IMR-90 (cell line): ENCODE measurements at places on chromosomes 4 and X.

- DNase-seq: peak; percentile 28
Measured at GRCh38 chr4:2848449-2848848, 4.8 kb downstream of the ADD1 start.

DNA sequence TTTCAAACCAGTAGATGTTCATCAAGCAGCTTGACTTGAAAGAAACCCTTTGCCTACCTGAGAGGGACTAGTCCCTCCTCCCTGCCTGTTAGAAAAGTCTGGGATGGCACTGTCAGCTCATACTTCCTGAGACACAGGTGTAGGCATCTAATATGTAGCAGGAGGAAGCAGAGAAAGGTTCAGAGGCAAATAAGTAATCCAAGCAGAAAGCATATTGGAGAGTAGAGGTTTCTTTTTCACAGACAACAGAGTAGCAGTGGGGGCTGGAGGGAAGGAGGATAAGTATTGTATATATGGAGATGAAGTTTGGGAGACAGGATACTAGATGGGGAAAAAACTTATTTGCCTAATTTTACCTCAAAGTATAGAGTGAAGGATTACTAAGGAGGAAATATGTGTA, 81.5 kb downstream of the FNIP2 start:
- no peak for DNase-seq

- no peak for DNase-seq
Measured at GRCh38 chr4:185541251-185541727, 6.0 kb upstream of the PDLIM3 start.

GRCh38 chr4:186644311-186644638, 79.4 kb downstream of the FAT1 start:
- no peak for DNase-seq

- no peak for DNase-seq
Measured at GRCh38 chrX:94400488-94400887, 726.5 kb downstream of the FAM133A start.

DNA sequence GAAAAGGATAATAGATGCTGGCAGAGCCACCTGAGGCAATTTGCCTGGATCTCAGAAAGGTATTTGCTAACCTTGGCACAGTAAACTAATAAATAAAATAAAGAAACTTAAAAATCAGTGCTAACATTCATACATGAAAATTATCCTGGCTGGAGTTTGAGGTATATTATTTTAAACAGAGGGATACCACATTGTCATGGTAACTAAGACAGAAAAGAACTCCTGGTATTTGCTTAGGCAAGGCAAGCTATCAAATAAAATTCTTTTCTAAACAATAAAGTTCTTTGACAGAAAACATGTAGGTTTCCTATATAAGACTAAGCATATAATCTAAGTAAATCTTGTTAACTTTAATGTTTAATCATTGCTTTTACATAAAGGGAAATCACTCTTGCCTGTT, 218.8 kb downstream of the MAGEB17 start:
- DNase-seq: peak; percentile 15

GRCh38 chr4:188196134-188196735, 57.0 kb downstream of the TRIML1 start:
- no peak for DNase-seq

DNA sequence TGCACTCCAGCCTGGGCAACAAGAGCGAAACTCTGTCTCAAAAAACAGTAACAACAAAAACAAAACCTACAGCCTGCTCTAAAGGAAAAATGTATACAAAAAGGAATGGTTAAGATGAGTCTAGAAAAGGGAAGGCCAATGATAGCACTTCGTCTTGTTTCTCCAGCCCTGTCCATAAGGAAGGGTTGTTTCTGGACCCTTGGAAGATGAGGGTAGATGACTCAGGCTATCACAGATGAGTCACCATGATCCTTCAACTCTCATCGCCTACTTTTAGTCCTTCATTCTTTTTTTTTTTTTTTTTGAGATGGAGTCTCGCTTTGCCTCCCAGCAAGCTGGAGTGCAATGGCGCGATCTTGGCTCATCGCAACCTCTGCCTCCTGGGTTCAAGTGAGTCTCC, 8.8 kb downstream of the PLA2G12A start:
- peak; percentile 70 for DNase-seq

DNA sequence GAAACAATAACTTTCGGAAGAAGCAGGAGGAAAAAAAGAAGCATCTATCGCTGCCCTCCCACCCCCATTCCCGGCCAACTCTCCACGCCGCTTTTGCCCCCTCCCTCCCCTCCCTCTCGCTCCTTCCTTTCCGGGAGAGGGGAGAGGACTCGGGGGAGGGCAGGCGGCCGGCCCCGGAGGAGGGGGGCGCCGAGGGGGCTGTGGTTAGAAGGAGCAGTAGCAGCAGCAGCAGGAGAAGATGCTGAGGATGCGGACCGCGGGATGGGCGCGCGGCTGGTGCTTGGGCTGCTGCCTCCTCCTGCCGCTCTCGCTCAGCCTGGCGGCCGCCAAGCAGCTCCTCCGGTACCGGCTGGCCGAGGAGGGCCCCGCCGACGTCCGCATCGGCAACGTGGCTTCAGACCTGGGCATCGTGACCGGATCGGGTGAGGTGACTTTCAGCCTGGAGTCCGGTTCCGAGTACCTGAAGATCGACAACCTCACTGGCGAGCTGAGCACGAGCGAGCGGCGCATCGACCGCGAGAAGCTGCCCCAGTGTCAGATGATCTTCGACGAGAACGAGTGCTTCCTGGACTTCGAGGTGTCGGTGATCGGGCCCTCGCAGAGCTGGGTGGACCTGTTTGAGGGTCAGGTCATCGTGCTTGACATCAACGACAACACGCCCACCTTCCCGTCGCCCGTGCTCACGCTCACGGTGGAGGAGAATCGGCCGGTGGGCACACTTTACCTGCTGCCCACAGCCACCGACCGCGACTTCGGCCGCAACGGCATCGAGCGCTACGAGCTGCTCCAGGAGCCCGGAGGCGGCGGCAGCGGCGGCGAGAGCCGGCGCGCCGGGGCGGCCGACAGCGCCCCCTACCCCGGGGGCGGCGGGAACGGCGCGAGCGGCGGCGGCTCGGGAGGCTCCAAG, 1.3 kb downstream of the PCDH7 start:
- peak; percentile 44 for DNase-seq

DNA sequence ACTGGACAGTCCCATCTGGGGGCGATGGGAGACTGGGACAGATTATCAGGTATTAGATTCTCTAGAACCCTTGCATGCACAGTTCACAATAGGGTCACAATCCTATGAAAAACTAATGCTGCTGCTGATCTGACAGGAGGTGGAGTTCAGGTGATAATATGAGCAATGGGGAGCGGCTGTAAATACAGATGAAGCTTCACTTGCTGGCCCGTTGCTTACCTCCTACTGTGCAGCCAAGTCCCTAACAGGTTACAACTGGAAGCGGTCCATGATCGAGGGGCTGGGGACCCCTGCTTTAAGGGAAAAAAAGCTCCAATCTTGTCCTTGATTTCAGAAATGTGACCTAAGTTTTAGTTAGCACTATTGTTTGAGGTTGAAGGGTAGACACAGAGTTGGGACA, 175.2 kb downstream of the ZNF330 start:
- no peak for DNase-seq

GRCh38 chrX:17527922-17528321, 152.9 kb downstream of the NHS start:
- DNase-seq: no peak

- DNase-seq: no peak
Measured at GRCh38 chr4:183416879-183417755, 27.3 kb upstream of the CDKN2AIP start.

GRCh38 chrX:125203737-125204578, 115.7 kb upstream of the TEX13C start:
- no peak for DNase-seq

- DNase-seq: no peak
Measured at GRCh38 chr4:98385831-98386230, 124.6 kb downstream of the RAP1GDS1 start.

DNA sequence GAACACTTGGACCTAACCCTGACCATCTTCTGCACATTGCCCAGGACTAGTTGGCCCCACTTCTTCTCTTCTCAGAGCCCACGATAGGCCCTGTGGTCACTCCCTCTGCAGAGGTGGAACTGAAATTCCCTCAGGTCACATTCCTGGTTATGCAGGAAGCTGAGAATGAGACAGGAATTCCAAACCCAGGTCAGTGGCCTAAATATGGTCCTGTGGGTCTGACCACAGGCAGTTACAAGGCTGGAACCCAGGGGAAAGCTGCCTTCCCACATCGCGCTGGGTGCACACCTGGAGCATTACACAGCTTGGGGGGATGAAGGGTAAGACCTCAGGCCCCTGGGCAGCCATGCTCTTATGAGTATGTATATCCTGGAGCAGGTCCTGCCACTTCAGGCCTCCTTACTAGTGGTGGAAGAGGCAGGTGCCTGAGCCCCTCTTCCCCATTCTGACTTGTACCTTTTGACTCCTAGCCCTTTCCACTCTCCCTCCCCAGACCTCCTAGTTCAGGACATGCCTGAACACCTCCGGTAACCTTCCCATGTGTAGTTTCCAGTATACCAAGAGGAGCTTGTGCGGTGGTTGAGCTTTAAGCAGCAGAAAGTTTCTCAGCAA, 173.5 kb downstream of the ASMT start:
- no peak for DNase-seq

DNA sequence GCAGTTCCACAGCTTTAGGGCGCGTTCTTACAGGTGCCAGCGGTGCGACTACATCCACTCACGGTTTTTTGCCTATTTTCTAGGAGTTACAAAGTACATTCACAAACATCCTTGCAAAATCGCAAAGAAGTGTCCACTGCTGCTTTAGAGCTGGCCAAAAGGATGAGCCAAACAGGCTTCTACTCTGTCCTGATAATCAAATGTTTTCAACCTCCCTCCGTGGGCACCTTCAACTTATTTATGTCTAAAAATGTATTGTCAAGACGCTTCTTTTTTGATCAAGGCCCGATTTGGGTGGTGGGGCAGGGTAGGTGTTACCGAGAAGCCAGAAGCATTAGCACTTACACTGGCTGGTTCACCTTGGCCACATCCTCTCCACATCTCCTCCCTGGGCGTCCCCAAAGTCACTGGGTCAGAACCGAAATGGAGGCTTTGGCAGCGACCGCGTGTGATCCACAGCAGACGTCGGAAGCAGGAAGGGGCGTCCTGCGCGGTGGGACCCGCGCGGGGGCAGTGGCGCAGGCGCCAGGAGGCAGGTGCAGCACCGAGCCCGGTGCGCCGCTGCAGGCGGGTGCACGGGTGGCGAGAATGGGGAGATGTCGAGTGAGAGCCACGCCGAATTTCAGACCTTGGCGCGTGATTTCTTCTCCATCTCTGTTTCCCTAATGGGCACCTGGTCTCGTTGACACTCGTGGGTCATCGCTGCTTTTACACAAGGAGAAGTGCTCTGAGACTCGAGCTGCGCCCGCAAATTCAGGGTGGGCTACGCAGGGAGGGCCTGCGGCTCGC, 16.9 kb downstream of the NKX3-2 start:
- DNase-seq: no peak

DNA sequence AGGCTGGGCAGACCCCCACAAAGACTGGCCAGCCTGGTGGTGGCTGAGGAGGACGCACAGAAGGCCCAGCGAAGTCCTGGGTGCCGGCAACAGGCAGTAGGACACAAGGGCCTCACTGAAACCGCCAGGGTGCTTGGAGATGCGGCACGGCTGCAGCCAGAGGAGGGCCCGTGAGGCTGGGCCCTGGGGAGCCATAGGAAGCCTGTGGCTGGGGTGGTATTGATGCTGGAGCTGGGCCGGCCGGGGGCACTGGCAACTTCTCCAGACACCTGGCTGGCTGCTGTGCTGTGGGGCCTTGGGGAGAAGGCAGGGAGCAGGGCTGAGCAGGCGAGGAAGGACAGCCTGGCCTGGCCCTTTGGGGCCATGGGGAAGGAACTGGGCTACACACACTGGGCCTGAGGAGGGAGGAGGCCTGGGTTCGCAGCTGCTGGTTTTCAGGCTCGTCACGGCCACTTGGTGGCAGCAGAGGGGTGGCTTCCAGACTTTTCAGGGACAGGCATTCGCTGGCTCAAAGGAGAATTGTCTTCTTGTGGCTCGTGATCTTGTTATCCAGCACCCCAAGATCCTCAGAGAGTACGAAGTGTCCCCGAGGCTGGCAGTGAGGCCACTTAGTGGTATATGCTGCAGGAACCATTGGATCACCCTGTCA, 37.2 kb downstream of the ATP2B3 start:
- DNase-seq: peak; percentile 31

DNA sequence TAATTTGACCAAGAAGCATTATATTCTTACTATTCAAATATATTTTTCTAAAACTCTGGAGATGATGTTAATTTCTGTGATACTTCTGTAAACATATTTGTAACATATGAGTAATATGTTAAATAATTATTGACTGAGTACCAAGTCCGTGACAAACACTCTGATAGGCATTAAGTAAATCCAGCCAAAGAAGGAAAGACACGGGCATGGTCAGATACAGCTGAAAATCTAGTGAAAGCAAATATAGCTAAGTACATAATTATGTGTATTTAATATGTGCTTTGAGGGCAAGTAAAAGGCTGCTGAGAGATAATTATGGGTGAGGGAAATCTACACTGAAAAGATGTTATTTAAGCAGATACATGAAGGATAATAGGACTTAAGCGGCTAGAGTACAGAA, 1263.6 kb upstream of the ADGRL3 start:
- no peak for DNase-seq

DNA sequence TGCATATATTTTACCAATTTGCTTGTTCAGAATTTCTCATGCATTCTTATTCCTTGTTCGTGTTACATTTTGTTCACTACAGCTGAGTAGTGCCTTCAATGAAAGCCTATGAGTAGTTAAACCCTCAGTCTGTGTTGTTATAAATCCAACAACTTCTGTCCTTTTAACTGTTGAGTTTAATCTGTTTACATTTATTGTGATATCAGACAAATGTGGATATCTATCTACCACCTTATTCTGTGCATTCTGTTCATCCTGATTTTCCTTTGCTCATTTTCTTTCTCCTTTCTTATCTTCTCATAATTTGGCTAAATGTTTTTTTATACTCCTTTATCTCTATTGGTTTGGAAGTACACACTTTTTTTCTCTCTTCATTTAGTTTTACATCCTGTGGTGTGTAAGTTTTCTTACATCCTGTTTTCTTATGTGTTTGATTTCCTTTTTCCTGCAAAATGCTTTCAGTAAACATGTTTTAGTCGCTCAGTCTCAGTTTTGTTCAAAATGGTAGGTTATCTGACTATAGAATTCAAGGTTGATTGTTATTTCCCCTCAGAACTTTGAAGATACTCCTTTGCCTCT, 54.2 kb downstream of the CASP6 start:
- DNase-seq: no peak

- peak; percentile 72 for DNase-seq
Measured at GRCh38 chr4:139300431-139301112, 733 bp upstream of the NAA15 start.

DNA sequence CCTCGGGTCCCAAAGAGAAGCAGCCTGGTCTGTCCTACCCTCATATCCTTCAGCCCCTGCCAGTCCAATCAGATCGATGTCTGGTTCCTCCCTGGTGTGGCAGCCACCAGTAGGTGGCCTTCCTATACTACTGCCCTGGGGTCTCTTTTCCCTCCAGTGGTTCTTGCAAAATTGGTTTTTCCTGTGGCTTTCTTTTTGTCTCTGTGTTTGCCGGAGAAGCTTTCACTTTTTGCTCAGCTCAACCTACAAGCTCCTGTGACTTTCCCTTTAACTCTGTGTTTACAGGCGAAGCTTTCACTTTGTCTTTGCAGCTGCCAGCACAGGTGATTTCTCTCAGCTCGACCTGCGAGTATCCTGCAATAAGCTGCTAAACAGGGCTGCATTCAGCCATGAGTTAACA, 46.8 kb downstream of the UGT2A3 start:
- no peak for DNase-seq
